Stimulated activated CD4-positive, alpha-beta T cell treated with anti-CD3 and anti-CD28 coated beads, Interleukin-1b, Interleukin-23, amount 100 ng/mL, for 24 hours (primary cell): ENCODE measurements at places on chromosomes 4 and X.
A peak's percentile ranks its signal among the peaks of the same experiment; 100 is the strongest.

DNA sequence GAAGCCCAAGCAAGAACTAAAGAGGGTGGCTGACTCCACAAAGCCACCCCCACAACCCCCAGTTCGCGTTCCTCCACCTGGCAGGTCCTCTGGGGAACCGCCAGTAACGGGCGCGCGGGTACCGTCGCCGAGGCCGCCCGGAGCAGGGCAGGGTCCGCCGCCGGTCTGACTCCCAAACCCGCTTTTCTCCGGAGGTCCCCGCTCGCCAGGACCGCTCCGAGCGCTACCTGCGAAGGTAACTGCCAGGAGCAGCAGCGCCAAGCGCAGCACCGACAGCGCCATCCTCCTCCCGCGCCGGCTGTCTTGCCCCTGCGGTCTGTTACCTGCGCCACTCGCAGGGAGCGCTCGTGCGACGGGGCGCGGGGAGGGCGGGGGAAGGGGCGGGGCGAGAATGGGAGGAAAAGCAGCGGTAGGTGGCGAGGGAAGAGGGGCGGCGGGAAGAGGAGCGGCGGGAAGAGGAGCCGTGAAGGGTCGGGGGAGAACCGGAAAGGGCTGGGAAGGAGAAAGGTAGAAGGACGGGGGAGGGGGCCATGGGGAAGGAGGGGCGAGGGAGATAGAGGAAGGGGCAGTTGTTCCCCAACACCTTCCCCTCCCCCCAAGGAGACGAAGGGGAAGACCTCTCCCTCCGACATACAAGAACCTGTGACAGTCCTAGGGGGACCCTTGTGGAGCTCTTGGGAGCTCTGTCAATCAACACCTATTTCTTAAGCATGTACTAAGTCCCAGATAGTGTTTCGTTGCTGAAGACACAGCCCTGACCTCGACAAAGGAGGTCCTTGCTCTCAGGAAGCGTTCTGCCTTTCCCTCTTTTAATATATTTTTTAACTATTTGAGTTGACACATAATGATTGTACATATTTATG is at the start of gene SPINK2:
TSS of gene SPINK2 (minus strand) at position 321 of the 863 bp plus-strand sequence. CDS start at position 282, 39 bp downstream.
- peak; percentile 41 for DNase-seq

DNA sequence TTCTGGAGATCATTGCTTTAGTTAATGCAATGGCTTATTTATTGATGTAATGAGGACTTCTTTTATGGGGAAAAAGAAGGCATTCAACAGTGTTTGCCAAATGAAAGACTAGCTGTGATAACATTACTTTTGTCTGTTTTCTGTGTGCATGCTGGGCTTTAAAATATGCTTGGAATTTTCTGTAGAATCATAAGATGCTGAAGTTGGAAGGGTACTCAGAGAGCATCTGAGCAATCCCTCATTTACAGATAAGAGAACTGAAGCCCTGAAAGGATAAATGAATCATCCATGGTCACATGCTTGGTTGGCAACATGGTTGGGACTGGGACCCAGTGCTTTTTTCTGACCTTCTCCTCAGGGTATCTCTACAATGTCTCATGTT is 31.4 kb upstream of the PITX2 start:
- no peak for DNase-seq

GRCh38 chr4:170128219-170128804 is 38.6 kb upstream of the AADAT start:
- no peak for DNase-seq

DNA sequence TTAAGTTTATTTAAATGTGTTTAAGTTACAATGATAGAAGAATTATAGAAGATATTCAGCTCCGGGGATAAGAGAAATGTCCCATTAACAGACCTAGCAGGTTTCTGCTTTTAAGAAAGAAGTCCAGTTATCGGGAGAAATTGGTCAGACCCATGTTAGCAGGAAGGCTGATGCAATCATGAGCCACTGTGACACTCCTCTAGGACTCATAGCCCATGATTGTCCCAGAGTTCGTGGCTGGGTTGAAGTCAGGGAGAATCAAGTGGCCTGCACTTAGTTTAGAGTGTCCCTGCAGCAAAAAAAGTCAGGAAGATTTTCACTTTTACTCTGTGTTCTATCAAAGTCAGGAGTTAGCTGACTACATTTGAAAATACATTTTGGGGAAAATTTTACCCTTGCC is 72.0 kb downstream of the TMEM144 start:
- no peak for DNase-seq

GRCh38 chr4:88054901-88055300 is 47.5 kb downstream of the PKD2 start:
- no peak for DNase-seq

DNA sequence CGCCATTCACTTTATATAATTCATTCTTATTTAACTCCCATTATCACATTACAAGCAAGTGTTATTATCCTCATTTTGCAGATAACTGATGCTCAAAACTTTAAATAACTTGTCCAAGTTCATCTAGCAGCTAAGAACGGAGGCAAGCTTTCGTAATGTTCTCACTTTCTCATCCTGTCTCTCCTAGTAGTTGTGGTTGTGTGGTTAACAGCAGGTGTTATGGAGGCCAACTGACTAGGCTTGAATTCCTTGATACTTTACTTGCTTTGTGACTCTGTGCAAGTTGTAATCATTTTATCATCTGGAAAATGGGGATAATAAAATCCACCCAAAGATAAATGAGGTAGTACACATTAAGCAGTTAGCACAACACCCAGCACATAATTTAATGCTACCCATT is 109.9 kb upstream of the PTPN13 start:
- DNase-seq = no peak
